ENCODE measurements at places on chromosomes 2 and 18.

GRCh38 chr18:7116001-7116730 is 1.4 kb downstream of the LAMA1 start:
- DNase-seq = peak; percentile 25

- DNase-seq = peak; percentile 79
Measured at GRCh38 chr18:21179590-21180220, 62.3 kb upstream of the GREB1L start.

DNA sequence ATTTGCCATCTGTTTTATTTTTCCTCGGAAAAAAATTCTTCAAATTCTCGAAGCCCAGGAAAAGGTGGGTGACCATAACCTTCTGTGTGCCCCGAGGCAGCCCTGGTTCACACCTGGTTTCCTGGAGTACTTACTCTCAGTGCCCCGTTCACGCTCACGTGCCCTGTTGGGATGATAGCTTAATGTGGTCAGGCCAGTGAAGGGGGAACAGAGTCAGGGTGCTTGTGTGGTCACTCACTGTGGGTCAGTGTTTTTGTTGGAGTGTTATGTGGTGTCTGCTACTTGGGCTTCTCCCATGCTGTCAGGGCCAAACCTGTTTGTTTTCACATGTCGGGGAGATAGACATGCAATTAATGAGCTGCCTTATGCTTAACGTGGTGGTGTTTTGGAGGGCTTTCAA is 78.1 kb downstream of the MAP4K4 start:
- no peak for DNase-seq

GRCh38 chr2:47344890-47345589 is 57.9 kb upstream of the MSH2 start:
- peak; percentile 12 for DNase-seq

DNA sequence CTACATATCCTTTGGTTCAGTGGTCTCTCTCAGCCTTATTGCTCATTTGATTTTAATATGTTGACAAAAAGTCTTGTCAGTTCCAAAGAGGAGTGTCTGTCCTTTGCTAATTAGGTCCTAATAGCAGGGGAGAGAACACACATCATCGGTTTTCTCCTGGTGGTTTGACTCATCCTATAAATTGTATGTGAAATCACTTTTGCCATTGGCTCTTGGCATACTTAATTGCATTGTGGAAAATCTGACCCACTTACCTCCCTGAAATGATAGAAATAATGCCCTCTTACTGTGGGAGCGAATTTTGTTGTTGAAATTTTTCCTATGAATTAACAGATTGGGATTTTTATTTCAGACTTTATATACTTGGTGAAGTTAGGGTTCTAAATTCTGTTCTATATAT is 58.3 kb downstream of the MTCL1 start:
- DNase-seq = peak; percentile 14
